ENCODE measurements at places on chromosomes 7 and 10.

DNA sequence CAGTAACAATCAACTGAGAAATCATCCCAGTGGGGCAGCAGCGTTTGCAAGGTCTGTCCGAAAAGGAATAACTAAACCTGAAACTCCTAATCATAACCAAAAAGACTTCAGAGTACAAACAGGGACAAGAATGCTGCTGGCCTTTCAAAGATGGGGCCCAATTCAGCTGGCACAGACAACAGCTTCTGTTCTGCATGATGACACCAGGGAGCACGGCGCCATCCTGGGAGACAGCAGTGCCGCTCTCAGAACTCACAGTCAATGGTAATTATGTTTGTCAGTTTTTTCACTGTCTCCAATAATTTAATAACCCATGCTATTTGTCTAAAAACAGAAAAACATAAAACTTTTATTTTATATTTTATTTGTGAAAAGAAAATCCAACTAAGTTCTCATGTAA is 90.0 kb downstream of the LARP4B start:
- DNase-seq: no peak

DNA sequence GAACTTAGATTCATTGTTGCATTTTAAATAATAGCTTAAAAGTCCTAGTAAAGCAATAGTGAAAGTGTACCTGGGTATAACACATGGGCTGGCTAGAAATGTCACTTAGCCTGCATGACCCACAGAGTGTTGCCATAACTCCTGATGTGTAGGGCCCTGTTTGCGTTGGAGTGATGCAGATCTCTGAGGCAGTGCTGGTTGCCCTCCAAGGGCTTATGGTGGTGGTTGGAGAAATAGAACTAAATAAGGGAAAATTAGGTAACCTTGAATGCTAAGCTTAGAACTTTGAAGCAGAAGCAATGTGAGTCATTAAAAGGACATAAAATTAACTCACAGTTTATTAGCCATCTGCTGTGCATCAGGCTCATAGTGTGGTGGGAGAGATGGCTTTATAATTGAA is 105.7 kb downstream of the CCNY start:
- no peak for DNase-seq

- DNase-seq: no peak
These were observed 1.6 kb upstream of the PON2 start for GRCh38 chr7:95436407-95436806.

DNA sequence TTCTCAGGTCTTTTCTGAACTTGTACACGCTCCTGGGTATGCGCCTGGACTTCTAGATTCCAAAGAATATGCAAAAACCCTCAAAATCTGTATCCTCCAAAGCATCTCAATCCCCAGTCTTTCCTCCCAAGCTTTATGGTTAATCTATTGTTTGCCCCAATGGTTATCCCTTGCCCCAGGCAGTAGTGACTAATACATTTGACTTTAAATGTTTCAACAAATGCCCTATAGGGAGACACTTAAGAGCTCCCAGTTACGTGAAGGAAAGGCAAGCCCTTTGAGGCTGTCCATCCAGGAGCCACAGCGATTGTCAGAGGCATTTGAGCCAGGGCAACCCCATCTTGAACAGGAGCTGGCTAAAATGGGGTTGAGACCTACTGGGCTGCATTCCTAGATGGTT is 12.7 kb upstream of the FOXL3 start:
- no peak for DNase-seq

- peak; percentile 1 for DNase-seq
These were observed 101.0 kb upstream of the AGR3 start for GRCh38 chr7:16982640-16983350.

DNA sequence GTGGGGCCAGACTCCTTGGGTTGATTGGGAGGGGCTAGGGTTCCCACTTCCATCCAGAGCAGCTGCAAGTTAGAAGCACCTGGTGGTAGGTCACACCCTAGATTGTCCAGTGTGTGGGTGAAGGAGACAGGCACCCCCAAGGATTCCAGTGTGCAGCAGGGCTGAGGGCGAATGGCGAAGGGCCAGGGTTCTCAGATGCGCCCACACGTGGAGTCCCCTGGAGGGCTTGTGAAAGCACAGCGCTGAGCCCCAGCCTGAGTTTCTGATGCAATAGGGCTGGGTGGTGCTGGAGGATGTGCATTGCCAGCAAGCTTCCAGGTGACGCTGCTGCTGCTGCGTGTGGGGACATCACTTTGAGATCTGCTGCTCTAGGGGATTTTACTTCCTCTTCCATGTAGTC is 25.4 kb downstream of the TBATA start:
- no peak for DNase-seq

- DNase-seq: no peak
These were observed 139.4 kb downstream of the GNAT3 start for GRCh38 chr7:80372415-80372814.

DNA sequence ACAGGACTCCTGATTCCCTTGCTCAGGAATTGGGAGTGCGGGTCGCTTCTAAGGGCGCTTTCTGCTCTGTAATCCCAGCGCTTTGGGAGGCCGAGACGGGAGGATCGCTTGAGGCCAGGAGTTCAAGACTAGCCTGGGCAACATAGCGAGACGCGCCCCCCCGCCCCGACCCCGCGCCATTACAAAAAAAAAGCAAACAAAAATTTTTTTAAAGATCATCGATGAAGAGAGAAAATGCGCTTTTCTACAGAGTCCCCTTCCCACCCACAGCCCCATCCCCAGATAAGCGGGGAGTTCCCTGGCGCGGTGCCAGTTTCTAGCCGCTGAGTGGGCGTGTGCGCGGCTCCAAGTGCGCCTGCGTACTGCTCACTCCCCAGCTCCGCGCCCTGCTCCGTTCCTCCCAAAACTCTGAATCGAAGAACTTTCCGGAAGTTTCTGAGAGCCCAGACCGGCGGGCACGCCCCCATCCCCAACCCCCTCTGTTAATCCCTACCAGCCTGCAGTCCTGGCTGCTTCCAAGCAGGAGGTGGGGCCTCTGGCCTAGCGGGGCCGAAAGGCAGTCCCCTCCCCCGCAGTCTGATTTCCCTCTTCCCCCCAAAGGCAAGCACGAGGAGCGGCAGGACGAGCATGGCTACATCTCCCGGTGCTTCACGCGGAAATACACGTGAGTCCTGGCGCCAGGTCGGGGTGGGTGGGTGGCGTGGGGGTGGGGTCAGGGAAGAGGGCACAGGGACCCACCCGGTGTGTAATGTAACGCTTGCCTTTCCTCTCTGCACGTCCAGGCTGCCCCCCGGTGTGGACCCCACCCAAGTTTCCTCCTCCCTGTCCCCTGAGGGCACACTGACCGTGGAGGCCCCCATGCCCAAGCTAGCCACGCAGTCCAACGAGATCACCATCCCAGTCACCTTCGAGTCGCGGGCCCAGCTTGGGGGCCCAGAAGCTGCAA is 1.0 kb downstream of the HSPB1 start:
- peak; percentile 57 for DNase-seq

- no peak for DNase-seq
These were observed 180.5 kb upstream of the PRSS58 start for GRCh38 chr7:142438235-142438922.

GRCh38 chr7:8176370-8177081 is 85.4 kb downstream of the ICA1 start:
- DNase-seq: peak; percentile 53

DNA sequence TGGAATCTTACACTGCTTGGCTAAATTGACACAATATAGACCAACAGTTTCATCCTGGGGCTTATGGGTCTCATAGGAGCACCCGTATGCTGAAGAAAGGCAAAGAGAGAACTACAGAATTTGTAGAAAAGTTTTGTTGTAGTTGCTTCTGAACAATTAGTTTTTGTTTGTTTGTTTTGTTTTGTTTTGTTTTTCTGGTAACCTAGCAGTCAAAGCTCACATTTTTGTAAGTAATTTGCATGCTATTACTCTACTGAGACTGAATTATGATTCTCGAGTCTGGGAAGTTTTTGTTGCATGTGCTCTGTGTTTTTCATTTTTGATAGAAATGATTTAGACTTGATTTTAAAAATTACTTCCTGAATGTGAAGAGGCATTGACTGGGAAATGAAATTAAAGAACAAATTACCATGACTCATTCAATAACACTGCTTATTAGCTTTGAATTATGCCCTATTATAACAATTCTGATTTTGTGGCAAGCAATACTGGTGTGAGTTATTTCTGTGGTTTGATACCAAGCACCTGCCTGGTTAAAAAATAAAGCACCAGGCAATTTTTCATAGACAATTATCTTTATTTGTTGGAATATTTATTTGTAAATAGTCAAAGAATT is 438 bp downstream of the LSMEM1 start:
- DNase-seq: no peak

- DNase-seq: no peak
These were observed 120.4 kb upstream of the RAB11FIP2 start for GRCh38 chr10:118167056-118167700.

GRCh38 chr7:151014950-151015349 is 9.3 kb downstream of the ATG9B start:
- DNase-seq: no peak

GRCh38 chr10:80485946-80486764 is 32.0 kb downstream of the TSPAN14 start:
- DNase-seq: no peak

DNA sequence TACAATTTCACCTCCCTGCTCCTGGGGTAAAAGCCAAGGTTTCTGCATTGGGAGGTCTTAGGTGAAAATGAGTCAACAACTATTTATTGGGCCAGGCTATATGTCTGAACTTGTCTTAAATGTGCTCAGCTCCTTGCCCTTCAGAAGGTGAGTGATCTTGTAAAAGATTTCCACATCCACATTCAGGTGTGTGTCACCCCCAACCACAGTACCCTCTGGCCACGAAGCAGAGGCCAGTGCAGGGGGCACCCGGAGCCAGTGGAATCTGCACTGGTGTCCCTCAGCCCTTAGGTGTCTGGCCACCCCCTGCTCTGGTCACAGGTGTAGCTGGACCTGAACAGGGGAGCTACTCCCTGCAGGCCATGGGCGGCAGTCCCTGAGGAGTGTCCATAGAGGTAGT is 198.5 kb downstream of the PAXIP1 start:
- DNase-seq: no peak

DNA sequence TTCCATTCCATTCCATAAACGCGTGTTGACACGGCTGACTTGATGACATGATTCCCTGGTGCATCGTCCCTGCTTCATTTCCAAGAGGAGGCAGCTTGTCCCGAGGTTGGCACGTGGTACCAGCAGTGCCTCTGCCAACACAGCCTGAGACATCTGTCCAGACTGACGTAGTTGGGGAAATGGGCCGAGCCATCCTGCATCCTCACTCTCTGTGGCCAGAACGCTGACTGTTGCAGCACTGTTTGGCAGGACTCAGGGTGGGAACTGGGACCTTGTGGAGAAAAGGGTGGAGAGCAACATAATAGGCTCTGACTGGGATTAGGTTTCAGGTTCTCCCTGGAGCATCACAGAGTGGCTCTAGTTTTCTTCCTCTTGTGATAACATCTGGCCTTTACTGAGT is 118.6 kb upstream of the BTBD16 start:
- no peak for DNase-seq

- no peak for DNase-seq
These were observed 12.6 kb upstream of the FGFR2 start for GRCh38 chr10:121610798-121611323.

DNA sequence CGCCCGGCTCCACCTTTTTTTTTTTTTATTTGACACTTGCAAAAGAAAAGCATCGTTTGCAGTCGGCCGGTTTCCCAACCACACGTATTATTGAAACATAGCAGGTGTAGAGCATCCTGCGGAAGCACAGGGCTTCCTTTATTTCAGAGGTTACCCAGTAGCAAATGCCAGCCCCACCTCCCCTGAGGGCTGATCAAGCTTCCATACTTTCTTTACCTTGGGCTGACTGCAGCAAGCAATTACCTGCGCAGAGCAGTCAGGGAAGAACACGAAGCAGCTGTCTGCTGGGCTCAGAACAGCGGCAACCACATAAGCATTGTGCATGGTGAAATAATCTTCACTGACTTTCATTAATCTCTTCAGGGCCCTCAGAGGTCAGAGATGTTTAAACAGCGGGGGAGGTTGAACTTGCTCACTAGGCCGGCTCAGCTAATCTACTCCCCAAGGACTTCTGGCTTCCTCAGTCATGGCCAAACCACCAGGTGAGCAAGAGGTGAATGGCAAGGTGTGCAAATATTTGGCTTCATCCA is 784.7 kb upstream of the AUTS2 start:
- DNase-seq: no peak

DNA sequence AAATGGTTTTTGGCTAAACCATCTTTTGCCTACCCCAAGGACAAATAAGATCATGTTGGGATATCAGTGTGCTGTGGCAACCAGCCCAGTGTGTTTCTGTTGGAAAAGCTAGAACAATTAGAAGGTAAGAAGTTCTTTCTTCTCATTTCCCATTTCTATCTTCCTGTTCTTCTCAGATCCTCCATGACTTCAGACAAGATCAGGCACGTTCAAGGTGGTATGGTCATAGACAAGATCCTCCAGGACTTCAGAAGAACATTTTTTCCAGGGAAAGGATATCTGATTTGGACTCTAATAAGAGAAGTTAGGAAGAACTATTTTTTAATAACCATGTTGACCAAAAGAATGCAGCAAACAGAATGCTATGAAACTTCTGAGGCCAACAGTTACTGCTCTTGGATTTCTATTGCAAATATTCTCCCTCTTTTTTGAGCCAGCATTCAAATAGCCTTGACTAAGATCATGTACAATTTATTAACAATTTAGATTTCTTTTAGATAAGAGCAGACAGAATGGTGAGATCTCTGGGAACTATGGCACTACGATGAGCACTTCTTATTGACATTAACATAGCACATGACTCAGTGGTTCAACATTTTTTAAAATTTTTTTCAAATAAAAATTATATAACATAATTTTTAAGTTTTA is 15.9 kb downstream of the HYCC1 start:
- DNase-seq: no peak

DNA sequence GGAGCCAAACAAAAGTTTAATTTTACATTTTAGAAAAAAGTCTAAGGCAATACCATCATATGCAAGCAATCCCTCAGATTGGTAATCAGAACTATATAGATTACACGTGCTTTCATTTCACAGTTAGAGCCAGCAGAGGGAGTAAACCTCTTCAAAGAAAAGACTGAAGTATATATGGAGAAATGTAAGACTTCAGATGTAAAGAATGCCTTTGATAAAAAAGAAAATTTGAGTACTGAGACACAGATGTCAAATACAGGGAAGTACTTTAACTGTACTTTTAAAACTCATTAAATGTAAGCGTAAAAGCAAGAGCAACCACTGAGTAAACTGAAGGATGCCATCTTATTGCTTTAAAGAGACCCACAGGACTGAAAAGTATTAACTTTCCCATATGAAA is 101.4 kb upstream of the FAM133B start:
- DNase-seq: peak; percentile 19

- no peak for DNase-seq
These were observed 36.6 kb downstream of the MICALL2 start for GRCh38 chr7:1422512-1423263.

GRCh38 chr7:47482013-47482875 is 99.7 kb downstream of the TNS3 start:
- DNase-seq: no peak
